ENCODE measurements at places on chromosomes 3 and 15.

- DNase-seq: no peak
Observed at GRCh38 chr3:123780656-123781055, 103.5 kb downstream of the MYLK start.

- no peak for DNase-seq
Observed at GRCh38 chr3:180278583-180279188, 241.9 kb upstream of the PEX5L start.

GRCh38 chr3:97736928-97737327 lies 27.6 kb upstream of the ARL6 start:
- DNase-seq: no peak

DNA sequence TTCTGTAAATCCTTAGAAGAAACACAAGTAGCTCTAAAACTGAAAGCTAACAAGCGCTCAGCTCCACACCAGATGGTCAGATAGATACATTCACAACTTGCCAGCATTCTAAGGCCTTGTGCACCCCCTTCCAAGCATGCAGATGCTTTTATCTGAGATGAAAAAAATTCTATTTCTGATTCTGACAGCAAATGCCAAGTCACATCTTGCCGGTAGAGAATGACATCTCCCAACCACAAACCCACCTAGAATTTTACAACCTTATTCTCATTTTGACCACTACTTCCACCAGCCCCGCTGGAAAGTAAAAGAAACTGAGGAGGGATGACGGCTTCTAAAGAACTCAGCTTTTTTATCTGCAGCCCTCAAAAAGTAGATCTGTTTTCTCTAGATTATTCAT lies 57.7 kb downstream of the SUMF1 start:
- DNase-seq: no peak
